NCI-H510A treated with DMSO at 0.1 percent for 48 hours (cell line): ENCODE measurements at places on chromosomes 5 and 9.

DNA sequence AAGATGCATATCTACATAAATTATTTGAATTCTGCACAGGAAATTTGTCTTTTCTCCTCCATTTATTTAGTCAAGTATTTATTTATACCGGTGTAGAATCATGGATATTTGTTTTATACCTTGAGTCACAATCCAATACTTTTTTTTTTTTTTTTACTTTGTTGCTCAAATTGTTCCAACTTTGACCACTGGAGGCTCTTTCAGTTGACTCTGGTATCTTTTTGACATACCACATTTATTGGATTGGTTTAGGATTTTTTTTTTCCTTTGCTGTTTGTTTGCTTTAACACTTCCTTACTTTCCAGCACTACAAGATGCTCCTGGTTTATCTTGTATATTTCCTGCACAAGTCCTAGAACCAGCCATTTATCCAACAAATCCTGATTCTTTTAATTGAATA is 543.1 kb upstream of the RIOK2 start:
- no peak for DNase-seq

DNA sequence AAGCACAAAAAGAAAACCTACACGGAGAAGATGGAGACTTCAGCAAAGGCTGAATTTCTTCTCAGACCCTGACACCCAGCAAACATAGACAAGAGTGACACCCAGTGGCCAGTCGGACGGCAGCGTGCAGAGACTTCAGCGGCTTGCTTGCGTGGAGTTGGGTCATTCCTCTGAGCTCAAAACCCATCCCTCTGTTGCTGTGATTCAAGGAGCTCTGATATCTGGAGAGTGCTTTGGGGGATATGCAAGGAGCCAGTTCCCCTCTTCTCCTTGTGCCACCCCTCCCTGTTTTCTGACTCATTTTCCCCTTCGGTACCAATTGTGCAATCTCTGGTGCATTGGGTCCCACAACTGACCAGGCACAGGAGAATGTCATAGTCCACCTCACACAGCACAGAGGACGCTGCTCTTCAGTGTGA is 27.5 kb downstream of the SH3TC2 start:
- DNase-seq = peak; percentile 69

DNA sequence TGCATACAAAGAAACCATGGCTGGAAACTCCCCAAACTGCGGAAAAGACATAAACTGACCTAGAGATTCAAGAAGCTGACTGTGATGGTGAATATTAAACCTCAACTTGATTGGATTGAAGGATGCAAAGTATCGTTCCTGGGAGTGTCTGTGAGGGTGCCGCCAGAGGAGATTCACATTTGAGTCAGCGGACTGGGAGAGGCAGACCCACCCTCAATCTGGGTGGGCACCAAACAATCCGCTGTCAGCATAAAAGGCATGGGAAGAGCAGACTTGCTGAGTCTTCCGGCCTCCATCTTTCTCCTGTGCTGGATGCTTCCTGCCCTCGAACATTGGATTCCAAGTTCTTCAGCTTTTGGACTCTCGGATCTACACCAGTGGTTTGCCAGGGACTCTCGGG is 24.8 kb upstream of the WDR5 start:
- no peak for DNase-seq

DNA sequence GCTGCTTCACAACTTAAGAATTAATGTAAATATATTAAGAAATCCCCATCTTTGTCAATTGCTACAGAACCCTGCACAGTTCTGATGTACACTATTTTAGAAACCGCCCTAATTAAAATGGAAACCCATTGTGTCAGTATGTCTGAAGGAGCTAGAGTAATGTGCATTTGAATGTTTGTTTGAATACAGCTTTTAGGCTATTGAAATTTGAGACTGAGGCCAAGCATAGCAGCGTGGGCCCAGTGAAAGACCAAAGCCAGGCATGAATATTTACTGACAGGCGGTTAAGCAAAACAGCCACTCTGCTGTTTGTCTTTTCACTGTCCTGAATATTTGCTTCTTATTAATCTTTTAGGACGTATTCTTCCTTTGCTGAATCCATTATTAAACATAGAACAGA is 252.3 kb downstream of the IZUMO3 start:
- peak; percentile 1 for DNase-seq

DNA sequence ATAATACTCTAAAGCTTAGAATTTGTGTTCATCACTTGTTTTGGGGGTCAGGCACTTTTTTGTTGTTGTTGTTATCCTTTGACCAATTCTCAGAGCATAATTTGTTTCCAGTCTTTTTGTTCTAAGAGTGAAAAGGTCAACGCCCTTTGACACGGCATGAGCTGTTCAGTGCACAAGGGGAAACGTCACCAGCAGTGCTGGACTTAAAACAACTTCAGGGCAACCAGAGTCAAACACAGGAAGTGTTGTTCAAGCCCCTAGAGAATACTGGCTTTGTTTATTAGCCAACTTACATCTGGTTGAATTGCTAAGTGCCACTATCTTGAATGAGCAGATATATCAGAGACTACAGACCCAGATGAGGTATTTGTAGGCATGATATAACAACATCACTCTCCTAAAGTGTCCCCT is 368.9 kb downstream of the TMEM161B start:
- no peak for DNase-seq

DNA sequence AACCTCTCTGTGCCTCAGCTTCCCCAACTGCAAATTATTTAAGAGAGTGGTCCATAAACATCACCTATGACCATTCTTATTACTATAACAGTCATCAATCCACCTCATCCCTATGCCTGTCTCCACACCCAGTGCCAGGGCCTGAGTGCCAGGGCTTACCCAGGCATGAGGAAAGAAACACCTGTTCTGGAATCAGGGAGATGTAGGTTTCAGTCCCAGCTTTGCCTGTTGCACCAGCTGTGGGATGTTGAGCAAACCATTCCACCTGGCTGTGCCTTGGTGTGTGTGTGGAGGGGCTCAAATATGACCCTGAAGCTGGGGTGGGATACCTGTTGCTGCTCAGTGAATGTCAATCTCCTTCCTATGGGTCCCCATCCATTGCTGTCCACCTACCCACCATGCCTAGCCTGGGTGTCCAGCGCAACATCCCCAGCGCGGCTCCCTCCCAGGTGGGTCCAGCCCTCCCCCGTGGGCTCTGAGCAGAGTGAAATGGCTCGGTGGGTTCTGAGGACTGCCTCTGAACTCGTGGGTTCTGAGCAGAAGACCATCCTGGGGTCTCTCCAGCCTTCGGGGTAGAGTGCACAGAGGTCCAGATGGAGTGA is 16.3 kb downstream of the AKNA start:
- no peak for DNase-seq

DNA sequence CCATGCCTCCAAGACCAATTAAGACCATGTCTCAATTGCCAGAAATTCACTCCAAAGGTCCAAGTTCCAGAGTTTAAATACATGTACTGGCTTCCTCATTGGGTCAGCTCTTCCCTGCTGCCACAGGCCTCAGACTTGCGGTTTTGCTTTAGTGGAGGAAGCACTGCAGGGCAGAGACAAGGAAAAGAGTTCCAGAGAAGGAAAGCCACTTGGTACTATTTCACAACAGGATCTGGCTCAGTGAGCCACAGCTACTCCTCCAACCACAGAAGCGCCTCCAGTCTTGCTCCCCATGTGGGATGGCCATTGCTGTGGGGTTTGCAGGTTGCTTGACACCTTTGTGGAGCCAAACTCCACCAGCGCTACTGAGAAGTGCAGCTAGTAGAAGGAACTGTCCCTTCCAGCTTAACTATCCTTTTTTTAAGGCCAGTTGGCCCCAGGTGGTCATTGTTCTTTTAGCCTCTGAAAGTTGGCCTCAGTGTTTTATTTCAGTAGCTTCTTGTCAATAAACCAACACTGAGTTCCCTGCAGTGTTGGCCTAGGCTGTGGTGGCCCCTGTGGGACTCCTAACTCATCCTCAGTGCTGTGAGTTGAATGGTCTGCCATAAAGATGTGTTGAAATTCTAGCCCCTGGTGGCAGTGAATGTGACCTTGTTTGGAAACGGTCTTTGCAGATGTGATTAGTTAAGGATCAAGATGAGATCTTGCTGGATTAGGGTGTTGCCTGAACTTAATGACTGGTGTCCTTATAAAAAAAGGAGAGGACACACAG is 93.7 kb upstream of the DAP start:
- no peak for DNase-seq

- DNase-seq = no peak
These were observed 16.4 kb downstream of the FCN2 start for GRCh38 chr9:134896834-134897583.

GRCh38 chr9:12813960-12814876 is 39.4 kb downstream of the LURAP1L start:
- DNase-seq = peak; percentile 88

- no peak for DNase-seq
These were observed 217.5 kb downstream of the CDK5RAP2 start for GRCh38 chr9:120362446-120362845.

- DNase-seq = no peak
These were observed 137.6 kb upstream of the DAPK1 start for GRCh38 chr9:87359958-87360601.

GRCh38 chr5:54275361-54275760 is 35.0 kb downstream of the ARL15 start:
- no peak for DNase-seq

DNA sequence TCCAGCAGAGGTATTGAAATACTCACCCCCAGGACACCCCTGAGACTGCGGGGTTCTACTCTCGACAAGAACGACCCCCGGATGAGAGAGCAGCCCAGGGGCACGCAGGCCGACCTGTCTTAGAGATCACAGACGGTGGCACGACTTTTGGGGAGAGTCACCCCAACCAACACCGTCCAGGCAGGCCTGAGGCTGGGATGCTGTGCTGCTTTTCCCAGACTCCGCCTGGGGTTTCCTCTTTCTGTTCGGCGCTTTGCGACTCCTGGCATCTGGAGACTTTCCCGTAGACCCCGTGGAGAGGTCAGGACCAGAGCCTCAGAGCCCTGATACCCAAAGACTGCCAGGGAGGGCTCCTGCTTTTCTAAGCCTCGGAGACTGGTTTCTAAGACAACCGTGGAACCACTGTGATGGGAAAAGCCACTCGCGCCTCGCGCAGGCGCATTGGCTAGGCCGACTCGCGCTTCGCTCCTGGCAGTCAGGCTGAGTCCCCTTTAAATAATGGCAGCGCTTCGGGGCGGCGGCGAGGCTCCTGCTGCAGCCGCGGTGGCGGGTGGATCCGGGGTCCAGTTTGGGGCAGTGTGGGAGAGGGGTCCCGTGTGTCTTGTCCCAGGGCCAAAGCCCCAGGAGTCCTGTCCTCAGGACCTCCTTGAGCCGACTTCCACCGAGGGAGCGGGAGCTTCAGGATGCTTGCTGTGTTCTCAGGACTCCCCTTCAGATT is 484.0 kb downstream of the SPATA31A7 start:
- no peak for DNase-seq

DNA sequence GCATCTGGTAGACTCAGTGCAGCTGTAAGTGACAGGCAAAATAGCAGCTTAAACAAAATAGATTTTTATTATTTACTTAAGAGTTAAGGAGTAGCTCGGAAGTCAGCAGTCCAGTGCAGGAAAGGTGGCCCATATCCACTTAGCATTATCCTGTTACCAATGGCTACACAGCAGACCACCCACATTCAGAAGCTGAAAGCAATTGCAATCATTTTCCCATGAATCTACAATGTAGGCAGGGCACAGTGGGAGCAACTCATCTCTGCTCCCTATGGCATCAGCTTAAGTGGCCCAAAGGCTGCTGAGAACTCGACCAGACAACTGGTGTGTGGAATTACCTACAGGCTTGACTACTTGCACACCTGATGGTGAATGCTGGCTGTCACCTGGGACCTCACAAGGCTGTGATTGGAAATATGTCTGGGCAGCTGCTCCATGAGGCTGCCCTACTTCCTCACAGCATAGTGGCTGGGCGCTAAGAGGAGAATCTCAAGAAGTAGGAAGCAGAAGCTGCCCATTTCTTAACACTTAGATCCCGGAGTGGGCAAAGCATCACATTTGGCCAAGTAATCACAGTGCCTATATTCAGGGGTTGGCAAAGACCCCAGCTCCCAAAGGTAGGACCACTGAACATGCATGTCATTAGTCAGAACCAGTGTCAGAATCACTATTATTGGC is 56.4 kb downstream of the SNX18 start:
- DNase-seq = no peak

DNA sequence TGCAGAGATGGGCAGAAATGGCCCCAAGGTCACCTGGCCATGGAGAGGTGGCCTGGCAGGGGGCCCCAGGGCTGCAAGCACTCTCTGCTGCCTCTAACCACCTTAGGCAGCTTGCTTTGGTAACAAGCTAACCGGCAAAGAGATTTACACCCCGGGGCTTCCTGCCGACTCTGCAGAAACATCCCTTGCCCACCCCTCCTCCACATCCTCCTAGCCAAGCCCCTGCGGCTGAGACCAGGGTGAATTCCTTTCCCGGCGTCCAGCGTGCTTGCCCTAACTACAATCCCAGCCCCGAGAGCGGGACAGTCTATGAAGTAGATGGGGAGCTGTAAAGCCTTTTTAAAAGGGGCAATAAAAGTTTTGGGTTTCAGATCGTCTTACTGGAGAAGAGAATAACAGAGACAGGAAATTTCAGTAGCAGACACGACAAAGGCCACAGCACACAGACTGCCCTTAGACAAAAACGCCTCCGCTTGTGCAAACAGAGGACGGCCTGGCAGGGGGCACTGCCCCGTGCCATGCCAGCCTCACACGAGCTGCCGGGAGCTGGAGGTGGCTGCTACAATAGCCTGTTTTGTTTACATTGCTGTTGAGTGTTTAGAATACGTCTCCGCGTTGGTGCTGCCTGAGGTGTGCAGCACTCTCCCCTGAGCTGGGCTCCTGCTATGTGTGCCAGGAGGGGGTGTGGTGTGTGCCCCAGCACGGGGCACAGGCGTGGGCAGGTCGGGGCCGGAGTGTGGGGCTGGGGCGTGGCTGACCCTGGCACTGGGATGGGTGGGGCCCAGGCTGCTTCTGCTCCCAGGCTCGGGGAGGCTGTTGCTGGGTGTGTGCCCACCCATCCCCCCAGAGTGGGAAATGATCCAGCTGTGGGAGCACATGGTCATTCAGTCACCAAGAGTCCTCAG is 15.3 kb downstream of the MYMK start:
- peak; percentile 98 for DNase-seq
